NCI-H446 (cell line): ENCODE measurements at places on chromosomes 6 and 20.

DNA sequence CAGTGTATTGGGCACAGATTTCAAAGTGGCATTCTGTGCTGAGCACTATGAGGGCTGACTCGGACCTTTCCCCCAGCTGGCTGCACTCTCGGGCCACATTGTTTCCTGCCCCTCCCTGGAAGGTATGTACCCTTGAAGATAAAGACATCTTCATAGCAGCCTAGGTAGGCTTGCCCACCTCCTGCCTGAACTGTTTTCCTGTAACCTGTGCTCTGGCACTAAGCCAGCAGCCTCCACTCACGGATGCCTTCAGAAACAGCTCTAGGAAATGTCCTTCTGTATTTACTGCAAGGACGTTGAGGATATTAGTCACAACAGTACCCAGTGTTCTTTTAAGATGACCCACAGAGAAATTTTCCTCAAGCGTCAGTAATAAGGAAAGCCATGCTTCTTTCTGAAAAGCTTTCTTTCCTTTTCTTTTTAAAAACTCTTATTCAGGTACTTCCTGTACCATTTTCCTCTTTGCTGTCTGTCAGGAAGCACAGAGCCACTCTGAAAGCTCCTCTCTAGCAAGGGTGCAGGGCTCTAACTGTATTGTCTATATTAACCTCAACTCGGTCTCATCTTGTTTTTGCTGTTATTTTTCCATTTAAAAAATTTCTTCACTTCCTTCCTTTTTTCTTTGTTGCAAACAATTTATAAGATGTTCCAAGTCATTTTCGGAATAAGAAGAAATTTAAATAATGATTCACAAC, 43.5 kb downstream of the TTI1 start:
- no peak for DNase-seq

DNA sequence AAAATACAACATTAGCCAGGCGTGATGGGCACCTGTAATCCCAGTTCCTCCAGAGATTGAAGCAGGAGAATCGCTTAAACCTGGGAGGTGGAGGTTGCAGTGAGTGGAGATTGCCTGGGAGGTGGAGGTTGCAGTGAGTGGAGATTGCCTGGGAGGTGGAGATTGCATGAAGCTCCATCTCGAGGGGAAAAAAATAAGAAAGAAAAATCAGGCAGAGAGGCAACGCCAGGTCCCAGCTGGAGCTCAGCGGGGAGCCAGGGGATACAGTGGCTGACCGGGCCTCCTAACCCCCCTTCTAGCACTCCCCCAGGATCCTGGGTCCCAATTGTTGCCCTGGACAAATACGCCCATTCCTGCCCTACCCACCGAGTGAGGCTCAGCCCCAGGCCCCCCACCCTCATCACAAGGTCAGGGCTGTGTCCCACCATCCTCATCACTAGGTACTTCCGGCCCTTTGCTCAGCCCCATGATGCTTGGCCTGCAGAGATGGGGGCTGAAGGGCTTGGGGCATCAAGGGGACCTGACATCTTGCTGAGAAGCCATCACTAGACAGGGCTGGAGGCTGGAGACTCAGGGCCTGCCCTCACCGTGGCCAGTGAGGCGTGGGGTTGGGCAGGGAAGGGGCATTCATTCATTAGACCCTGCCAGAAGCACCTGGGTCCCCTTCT, 1.9 kb downstream of the OGFR start:
- DNase-seq, result no peak

DNA sequence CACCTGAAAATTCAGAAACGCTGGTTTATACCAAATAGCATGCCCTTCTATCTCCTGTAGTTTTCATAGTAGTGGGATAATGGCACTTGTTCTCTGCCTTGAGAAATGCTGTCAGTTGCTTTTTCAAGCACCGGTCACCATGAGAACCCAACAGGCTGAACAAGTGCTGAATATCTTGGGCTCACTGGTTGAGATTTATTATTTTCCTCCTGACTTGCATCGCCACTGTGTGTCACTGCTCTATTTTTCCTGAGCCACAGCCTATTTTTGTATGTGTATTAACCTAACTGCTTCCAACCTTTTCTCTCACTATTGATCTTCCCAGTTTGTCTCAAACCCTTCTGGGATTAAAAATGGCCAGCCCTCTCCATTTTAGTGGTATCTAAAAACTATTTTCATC, 71.9 kb downstream of the OPN5 start:
- no peak for DNase-seq

DNA sequence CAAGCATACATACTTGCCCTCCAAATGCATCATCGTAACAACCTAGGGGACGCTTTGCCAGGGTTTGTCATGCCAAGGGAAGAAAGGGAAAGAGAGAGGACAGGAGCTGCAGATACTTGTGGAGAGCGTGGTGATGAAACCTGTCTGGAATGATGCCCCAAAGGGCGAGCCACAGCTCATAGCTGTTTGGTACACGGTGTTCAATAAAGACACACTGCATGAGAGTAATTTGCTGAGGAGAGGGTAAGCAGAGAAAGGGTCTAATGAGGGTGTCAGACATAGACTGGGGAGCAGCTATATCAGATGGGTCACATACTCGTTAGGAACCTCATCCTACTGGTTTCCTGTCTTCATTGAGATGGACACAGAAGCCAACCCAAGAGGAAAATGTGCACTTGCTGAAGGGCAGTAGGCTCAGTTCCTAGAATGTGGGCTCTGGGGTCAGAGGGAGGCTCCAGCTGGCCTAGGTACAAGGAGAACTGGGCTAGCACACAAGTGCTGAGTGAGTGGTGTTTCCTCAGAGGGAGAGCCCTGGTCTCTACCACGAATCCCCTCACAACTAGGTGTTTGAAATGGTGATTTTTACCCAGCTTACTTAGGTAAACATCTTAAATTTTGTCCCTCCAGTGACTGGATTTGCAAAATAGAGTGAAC, 5.2 kb upstream of the FOXO3 start:
- no peak for DNase-seq

- no peak for DNase-seq
Measured at GRCh38 chr20:35005463-35005961, 49.8 kb downstream of the MYH7B start.

DNA sequence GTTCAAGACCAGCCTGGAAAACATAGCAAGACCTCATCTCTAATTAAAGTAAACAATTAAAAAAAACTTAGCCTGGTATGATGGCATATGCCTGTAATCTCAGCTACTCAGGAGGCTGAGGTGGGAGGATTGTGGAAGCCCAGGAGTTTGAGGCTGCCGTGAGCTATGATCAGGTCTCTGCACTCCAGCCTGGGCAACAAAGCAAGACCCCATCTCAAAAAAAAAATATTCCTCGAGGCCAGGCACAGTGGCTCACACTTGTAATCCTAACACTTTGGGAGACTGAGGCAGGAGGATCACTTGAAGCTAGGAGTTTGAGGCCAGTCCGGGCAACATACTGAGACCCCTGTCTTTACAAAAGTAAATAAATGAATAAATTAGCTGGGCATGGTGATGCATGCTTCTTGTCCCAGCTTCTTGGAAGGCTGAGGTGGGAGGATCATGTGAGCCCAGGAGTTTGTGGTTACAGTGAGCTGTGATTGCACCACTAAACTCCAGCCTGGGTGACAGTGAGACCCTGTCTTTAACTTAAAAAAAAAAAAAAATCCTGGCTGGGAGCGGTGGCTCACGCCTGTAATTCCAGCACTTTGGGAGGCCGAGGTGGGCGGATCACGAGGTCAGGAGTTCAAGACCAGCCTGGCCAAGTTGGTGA, 9.3 kb upstream of the C2 start:
- no peak for DNase-seq

DNA sequence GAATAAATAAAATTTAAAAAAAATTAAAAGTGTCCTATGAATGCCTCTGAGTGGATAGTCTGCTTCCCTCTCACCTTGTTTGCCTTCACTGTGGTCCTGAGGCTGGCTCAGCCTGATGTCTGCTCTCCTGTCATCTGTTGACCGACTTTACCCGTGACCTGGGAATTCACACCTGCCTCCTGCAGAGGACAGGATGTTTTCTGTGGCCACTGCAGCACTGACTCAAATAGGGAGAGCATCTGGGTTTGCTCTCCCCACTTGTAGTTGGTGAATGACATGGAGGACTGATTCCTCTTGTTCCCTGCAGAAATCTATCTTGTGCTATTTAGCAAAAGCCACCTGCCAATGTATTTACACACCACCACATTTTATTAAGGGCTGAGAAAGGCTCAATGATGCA, 52.4 kb upstream of the ERVFRD-1 start:
- no peak for DNase-seq

- no peak for DNase-seq
Measured at GRCh38 chr6:79613912-79614311, 17.2 kb upstream of the SH3BGRL2 start.

- DNase-seq, result peak; percentile 73
Measured at GRCh38 chr6:91081452-91082067, 494.7 kb upstream of the MAP3K7 start.

DNA sequence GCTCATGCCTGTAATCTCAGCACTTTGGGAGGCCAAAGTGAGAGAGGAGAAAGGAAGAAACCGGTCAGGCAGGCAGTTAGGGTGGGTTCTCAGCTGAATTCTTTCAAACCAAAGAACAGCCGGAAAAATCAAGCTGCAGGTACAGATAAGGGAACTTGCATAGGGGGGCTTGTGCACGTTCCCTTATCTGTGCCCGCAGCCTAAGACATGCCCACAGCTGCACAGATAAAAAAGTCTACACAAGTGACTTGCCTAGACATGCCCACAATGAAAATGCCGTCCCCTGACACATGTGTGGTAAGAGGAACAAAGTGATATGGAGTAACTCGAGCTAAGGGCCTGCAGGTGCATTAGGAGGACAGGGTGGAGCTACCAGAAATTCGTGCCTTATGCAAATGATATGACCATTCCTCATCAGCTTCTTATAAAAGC, 175.8 kb upstream of the SALL4 start:
- no peak for DNase-seq

- peak; percentile 90 for DNase-seq
Measured at GRCh38 chr6:79421707-79422484, 115.3 kb downstream of the LCA5 start.

DNA sequence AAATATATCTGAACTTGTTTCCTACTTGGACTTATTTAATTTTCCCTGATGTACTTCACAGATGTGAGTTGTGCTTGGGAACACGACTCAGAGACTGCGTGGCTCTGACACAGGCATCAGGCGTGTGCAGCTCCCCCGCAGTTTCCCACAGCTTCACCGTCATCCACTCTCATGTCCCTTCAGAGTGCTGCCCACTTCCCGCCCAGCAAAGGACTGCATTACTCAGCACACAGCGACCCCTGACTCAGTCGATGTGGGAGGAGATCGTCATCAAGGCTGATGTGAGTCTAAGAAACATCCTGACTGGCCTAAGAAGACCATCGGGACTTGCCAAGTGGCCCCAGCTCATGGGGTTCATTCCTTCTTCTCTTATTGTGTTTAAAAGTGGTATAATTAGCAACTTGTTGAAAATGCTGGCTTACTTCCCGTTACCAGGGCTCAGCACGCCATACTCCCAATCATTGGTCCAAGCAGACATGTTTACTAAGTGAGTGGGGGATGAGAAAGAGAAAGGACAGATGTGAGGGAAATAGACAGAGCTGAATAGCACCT, 539.4 kb upstream of the JARID2 start:
- DNase-seq, result peak; percentile 26

GRCh38 chr20:32742322-32743236, 688 bp downstream of the COMMD7 start:
- DNase-seq, result no peak

DNA sequence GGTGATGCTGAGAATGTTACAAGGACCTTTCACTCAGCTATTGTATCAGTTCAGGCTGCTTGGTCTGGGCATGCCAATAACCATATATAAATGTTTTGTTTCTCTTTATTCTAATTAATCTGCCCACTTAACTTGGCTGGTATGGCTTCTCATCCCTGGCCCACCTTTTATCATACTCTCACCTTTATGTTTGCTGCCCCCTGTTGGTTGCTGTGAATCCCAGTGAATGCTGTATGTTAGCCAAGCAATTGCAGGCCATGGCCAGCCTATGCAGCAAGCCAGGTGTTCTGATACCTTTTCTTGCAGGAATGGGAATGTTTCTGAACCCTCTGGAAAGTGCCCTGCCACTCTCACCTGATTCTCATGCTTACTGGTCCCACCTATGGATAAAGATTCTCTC, 54.6 kb downstream of the PCSK2 start:
- no peak for DNase-seq

- DNase-seq, result no peak
Measured at GRCh38 chr6:11563793-11564192, 26.2 kb downstream of the TMEM170B start.

DNA sequence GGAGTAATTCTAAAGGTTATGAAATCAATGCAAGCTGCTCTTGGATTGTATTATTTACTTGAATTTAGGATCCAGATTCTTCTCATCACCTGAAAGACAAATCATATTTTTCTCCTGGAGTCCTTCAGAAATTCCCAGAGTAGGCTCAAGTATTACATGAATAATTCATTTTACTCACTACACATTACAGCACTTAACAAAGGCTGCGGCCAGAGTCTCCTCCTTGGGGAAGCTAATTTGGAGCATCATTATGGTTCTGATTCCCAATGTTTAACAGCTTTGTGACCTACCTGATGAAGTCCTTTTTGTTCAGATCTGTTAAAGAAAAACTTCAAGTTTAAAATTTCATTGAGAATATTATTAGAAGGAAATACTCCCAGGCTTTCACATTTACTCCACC, 28.7 kb downstream of the GRIK2 start:
- no peak for DNase-seq

GRCh38 chr6:30071081-30071818, 4.3 kb downstream of the PPP1R11 start:
- DNase-seq, result no peak

DNA sequence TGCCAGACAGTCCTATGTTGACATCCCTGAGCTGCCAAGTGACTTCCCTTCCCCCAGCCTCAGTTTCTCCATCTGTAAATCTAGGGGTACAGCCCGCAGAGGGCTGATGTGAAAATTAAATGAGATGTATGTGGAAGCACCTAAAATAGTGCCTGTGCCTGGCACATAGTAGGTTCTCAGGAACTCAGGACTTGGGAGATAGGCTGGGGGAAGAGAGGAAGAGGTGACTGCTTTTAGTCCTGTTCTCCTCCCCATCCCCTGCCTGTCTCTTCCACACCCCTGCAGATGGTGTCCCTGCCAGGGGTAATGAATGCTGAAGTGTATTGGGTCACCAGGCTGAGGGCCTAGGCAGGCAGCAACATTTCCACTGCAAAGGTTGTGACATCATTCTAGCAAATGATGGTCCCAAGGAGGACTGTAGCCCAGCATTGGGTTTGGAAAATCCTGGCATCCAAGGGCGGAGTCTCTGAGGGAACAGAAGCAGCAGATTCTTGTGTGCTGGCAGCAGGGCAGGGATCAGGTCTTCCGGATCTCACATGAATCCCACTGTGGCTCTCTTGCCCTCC, 1.8 kb downstream of the SNPH start:
- DNase-seq, result no peak

GRCh38 chr20:61846074-61846473, 219.6 kb downstream of the TAF4 start:
- no peak for DNase-seq

DNA sequence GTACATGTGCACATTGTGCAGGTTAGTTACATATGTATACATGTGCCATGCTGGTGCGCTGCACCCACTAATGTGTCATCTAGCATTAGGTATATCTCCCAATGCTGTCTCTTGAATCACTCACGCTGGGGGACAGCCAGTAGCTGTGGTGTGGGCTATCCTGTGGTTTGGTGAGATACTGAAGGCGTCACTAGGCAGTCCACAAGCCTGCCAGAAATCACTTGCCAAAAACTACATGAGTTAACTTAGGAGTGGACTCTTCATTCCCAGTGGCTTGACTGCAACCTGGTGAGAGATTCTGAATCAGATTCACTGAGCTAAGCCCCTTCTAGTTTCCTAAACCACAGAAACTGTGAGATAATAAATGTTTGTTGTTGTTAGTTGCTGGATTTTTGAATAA, 191.3 kb downstream of the TSHZ2 start:
- no peak for DNase-seq
